ENCODE measurements at places on chromosomes 12 and 14. TPM values are rescaled to one million over a fixed set of nuclear protein-coding genes. Genes with fewer than 3 reads are reported as not detected.
A peak's percentile ranks its signal among the peaks of the same experiment; 100 is the strongest.

PGAM5 gene
- 33.3 TPM for total RNA-seq

MYO1H gene
- not detected for total RNA-seq

DNA sequence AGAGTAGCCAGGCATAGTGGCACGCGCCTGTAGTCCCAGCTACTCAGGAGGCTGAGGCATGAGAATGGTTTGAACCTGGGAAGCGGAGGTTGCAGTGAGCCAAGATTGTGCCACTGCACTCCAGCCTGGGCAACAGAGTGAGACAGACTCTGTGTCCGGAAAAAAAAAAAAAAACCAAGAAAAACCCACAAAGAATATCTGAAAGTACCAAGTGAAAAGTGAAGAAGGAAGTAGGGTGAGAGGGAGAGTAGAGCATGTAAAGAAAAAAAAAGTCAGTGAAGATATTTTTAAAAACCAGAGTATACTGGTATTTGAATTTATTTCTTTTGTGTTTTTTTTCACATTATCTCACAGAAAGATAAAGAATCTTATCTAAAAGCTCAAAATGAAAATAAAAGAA, 43.3 kb upstream of the ISM2 start:
- H3K4me1 ChIP-seq = peaks cover 10% of the 10 kb centered on the region
- no peak for DNase-seq
- no peak overlapping the region for H3K27ac ChIP-seq

GRCh38 chr14:97164021-97164420, 366.8 kb downstream of the VRK1 start:
- DNase-seq = no peak
- H3K4me3 ChIP-seq = no peak overlapping the region
- H3K27me3 ChIP-seq = no peaks in the 10 kb centered on the region
- H3K36me3 ChIP-seq = no peaks in the 10 kb centered on the region

CCDC177 gene
- not detected for total RNA-seq

DNA sequence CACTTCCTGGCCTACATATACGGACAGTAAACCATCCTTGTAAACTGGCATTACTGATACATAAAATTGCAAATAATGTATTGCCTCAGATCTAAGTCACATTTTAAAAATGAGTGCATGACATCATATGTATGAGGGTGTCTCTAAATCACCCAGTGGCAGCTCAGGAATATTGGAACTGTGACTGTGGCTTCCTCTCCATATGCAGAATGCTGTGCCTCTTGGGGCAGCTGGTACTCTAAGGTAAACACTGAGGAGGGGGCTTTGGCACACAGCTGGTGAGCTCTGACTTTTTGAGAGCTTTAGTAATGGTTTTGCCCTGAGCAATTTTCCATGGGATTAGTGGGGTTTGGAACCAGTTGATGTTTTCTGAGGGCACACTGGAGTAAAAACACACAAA, 263.7 kb downstream of the BMP4 start:
- H3K4me3 ChIP-seq = no peak overlapping the region
- H3K27me3 ChIP-seq = no peaks in the 10 kb centered on the region
- no peaks in the 10 kb centered on the region for H3K4me1 ChIP-seq
- no peak overlapping the region for H3K27ac ChIP-seq
- no peaks in the 10 kb centered on the region for H3K36me3 ChIP-seq
- no peak for DNase-seq

- H3K27ac ChIP-seq = no peak overlapping the region
- H3K4me3 ChIP-seq = no peak overlapping the region
- no peaks in the 10 kb centered on the region for H3K27me3 ChIP-seq
- H3K36me3 ChIP-seq = no peaks in the 10 kb centered on the region
Measured at GRCh38 chr14:22580625-22581024, 8.4 kb downstream of the DAD1 start.

SLCO1A2 gene
- 0.05 TPM for total RNA-seq

DNA sequence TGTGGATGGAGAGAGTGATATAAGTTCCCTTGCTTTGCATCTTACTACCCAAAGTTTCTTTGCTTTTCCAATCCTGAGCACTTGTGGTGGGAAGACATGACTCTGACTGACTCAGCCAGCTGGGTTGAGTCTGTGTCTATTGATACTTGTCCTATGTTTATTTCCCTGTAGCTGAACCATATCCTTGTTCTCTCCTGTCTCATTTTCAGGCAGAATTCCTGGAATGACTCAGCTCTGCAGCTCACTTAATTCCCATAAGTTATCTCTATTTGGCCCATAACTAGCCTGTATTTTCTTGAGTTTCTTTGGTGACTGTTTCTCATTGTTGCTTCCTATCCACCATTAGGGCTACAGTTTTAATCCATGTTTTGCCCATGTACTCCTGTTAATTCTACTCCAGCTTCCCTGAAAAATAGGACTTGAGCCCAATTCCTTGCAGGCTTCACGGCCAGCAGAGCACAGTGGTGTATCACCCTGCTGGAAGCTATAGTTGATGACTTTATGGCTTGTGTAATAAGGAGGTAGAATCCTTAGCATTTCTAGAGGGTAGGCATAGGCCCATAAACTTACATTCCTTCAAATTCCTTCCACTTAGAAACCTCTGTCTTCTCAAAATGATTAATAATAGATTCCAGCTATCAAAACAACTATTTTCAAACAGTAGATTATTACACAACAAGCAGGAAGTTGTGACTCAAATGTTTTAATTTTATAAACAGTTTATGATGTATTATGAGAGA, 183.1 kb downstream of the TMTC3 start:
- peak; percentile 97 for DNase-seq
- H3K27me3 ChIP-seq = no peaks in the 10 kb centered on the region
- peak overlapping the region; percentile 95 for H3K27ac ChIP-seq
- H3K36me3 ChIP-seq = no peaks in the 10 kb centered on the region

DENND5B gene
- total RNA-seq = 22.7 TPM

NKX2-1 gene
- not detected for total RNA-seq

DNA sequence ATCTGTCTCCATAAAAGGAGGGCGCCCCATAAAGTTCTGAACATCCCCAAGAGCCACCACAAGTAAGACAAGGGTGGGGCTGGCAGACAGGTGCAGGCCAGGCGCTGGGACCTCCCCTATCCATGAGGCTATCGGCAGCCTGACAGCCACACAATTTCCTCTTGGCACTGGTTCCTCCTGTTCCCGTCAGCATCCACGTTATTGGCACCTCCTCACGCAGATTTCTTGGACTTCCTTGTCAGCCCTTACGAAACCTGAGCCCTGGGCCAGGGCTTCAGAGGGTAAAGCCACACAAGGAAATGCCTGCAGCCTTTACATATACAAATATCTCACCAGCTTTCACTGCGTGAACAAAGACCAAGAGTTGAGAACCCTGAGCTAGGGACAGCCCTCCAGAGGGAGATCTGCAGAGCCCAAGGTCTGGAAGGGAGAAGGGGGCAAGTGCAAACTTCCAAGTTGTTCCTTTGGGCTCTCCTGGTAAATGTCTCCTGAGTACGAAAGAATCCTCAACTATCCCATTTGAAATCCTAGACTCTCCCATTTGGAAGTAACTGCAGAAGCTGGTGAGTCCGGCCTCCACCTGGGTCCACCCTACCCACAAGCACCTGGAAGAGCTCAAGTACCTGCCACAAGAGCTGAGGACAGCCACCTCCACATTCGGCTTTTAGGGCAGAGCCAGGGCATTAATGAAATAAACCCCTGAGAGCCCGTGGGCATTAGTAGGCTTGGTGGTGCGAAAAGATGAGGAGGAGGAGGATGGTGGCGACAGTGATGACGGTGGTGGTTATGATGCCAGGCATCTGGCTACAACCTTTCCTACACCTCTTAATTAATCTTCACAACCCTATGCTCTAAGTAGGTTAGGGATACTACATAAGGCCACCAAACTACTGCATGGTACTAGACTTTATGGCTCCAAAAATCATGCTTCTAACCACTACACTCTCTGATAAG, 5.5 kb upstream of the TC2N start:
- H3K4me3 ChIP-seq = no peak overlapping the region
- H3K4me1 ChIP-seq = peaks cover 6% of the 10 kb centered on the region
- peaks cover 4% of the 10 kb centered on the region for H3K27me3 ChIP-seq

DNA sequence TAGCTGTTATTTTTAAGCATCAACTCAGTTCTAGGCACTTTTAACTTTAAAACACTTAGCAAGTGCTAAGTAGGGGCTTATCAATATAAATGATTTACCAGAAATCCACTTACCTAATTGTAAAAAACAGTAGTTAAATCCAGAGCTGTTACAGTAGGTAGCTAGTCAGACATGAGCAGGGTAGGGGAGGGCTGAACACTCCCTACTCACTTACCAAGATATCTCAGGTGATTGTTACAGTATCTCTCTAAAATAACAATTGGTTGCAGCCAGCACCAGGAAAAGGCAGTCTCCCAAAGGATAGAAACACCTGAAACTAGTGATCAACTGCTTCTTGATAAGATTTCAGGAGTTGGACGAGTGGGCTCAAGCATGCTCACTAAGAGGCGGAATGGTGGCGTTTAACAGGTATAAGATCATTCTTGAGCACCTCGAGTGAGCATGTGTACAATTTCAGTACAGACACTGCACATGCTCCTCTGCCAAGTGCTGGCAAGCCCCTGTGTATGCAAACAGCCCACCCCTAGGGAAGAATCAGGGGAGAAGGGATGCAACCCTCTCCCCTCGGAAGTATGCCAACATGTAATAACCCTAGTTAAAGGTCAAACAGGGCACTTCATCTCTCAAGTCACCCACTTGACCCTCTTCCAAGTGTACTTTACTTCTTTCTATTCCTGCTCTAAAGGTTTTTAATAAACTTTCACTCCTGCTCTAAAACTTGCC, 1113.6 kb upstream of the SEL1L start:
- no peak overlapping the region for H3K4me3 ChIP-seq
- no peaks in the 10 kb centered on the region for H3K36me3 ChIP-seq
- H3K4me1 ChIP-seq = no peaks in the 10 kb centered on the region
- no peak for DNase-seq
- H3K27ac ChIP-seq = no peak overlapping the region

GRCh38 chr12:50403001-50403440, 2.3 kb downstream of the LARP4 start:
- peak overlapping the region; percentile 80 for H3K27ac ChIP-seq
- H3K36me3 ChIP-seq = no peaks in the 10 kb centered on the region
- no peaks in the 10 kb centered on the region for H3K27me3 ChIP-seq

DNA sequence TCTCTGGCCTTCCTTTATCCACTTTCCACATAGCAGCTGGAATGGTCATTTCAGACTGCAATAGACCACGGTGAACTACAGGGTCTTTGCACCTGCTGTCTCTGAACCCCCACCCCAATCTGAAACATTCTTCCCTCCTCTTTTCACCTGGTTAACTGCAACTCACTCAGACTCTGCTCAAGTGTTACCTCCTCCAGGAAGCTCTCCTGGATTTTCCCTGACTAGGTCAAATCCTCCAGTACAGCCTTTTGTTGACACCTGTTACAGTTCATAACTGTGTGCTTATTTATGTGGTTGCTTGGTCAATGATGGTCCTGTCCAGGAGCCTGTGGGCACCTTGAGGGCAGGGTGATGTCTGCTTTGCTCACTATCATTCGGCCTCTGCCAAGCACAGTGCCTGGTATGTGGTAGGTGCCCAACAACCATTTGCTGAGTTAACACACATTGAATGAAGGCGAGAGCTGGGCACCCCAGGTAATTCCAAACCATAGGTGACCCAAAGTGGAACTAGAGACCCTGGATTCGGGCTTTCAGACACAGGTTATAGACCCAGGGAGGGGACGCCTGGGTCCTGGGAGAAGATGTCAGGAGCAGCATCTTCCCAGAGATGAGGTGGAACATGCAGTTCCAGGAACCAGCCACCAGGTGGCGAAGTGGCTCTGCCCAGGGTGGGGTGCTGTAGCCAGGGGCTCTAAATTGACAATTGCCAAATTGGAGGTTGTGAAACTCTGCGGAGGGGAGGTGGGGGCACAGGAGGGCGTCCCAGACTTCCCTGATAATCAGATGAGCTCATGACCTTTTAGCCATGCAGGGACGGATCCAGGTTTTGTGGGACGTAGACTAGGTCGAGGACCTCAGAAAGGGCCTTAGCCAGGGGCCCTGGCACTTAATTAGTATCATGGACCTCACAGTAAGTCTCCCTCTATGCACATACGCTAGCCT, 28.1 kb downstream of the TRPV4 start:
- H3K4me1 ChIP-seq = no peaks in the 10 kb centered on the region
- peak; percentile 17 for DNase-seq
- no peak overlapping the region for H3K4me3 ChIP-seq
- H3K27me3 ChIP-seq = no peaks in the 10 kb centered on the region
- no peak overlapping the region for H3K27ac ChIP-seq

OASL gene
- 1.3 TPM for total RNA-seq

ACVRL1 gene
- total RNA-seq = 1.3 TPM

DIO3 gene
- 0.79 TPM for total RNA-seq

DNA sequence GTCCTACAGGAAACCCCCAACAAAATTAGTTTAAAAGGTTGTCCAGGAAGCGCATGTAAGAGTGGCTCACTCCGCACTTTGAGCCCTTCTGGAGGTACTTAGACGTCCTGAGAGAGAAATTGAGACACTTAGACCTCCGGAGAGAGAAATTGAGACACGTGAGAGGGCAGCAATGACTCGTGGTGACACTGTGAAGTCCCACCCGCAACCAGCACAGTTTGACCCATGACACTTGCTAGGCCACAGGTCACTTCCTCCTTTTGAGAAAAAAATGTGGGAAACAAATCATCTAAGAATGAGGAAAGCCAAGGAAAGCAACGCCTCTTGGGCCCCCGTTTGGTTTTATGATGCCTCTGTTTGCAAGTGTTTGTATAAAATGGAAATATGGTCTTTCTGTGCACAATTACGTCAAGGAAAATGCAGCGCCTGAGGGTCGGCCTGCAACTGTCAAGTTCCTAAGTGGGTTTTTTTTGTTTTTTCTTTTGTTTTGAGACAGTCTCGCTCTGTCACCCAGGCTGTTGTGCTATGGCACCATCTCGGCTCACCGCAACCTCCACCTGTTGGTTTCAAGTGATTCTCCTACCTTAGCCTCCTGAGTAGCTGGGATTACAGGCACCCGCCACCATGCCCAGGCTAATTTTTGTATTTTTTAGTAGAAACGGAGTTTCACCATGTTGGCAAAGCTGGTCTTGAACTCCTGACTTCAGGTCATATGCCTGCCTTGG, 13.6 kb upstream of the CDCA4 start:
- no peaks in the 10 kb centered on the region for H3K27me3 ChIP-seq
- H3K4me3 ChIP-seq = peak overlapping the region; percentile 69
- DNase-seq = no peak
- H3K27ac ChIP-seq = peak overlapping the region; percentile 82
- no peaks in the 10 kb centered on the region for H3K36me3 ChIP-seq

GRCh38 chr14:27190296-27190695, 592.5 kb upstream of the NOVA1 start:
- no peak overlapping the region for H3K4me3 ChIP-seq
- no peaks in the 10 kb centered on the region for H3K27me3 ChIP-seq
- H3K36me3 ChIP-seq = no peaks in the 10 kb centered on the region
- DNase-seq = no peak
- H3K27ac ChIP-seq = no peak overlapping the region
- no peaks in the 10 kb centered on the region for H3K4me1 ChIP-seq

ANO2 gene
- 0.93 TPM for total RNA-seq

DNA sequence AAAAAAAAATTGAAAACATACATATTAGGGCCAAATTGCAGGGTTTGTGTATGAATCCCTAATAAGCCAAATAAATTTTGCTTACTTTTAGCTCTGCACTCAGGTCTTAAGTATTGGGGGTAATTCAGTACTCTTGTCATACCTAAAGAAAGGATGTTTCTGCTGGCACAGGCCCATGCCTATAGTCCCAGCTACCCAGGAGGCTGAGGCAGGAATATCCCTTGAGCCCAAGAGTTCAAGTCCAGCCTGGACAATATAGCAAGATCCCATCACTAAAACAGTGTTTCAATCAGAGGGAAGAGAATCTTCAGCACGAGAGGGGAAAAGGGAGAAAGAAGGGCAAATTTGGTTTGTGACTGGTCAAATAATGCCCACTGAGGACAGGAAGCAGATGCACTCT, 3.4 kb upstream of the GPR19 start:
- H3K36me3 ChIP-seq = no peaks in the 10 kb centered on the region
- H3K4me1 ChIP-seq = peaks cover 5% of the 10 kb centered on the region
- no peak overlapping the region for H3K4me3 ChIP-seq
- no peak for DNase-seq
- H3K27ac ChIP-seq = no peak overlapping the region

Data from astrocyte (in vitro differentiated cells and primary cell).